ENCODE measurements at places on chromosomes 1 and 21.
A peak's percentile ranks its signal among the peaks of the same experiment; 100 is the strongest.

DNA sequence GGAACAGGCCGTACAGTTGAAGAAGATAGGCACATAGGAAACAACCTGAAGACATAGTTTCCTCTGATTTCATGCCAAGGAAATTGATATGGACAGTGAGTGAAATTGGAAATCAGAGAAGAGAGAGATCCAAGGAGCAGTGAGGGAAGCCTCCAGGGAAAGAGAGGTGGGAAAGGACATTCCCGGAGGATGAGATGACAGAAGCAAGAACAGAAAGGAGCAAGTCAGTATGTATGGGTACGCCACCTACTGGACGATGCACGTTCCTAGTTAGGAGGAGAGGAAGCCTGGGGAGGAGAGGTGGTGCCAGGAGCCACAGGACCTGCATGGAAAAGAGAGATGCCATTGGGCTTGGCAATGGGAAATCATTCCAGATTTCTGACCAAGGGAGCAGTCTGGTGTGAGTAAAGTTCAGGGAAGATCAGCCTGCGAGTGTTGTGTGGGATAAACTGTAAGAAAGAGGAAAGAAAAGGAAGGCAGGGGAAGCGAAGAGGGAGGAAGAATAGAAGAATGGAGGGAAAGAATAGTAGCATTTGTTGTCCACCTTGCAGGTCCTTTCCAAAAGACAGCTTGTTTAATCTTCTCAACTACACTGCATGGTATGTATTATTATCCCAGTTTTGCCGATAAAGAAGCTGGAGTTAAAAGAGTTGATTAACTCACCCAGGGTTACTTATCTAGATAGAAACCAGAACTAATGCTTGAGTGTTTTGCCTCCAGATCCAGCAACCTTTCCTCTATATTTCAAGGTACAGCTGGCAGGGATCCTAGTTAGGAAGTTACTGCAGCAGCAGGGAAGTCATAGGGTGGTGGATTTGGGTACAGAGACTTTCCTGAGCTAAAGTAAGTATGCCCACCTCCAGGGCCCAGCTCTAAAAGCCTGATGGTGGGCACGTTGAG lies 27.4 kb downstream of the C1orf116 start:
- no peak for DNase-seq

DNA sequence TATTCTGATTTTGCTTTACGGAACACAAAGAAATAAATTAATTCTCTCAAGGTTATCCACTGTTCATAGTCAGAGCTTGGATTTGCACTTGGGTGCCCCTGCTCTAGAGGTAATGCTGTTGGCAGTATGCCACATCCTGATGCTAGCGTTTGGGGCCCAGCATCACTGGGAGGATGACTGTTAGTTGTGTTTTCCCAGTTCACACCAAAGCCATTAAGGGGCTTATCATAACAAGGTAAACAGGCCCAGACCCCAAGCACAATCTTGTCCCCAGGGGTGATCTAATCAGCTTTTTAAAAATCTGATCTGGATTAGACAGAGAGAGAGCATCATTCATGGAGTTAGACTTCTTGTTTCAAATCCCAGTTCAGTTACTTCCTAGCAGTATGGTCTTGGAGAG lies 60.2 kb upstream of the PBX1 start:
- DNase-seq, result no peak

DNA sequence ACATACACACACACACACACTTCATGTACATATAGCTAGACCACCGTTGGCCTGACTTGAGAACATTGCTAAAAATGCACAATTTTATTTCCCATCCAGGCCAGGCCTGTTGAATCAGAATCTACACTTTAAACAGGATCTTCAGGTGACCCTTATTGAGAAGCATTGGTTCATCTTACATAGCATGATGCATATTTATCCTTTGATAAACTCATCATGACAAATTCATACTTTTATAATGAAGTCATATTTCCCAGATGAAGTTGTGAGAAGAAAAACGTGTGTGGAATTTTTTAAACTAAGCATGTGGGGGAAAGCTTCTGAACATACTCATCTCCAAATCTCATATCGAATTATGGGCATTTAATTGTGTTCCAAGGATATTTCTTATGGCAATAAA lies 877.7 kb downstream of the MRPL39 start:
- no peak for DNase-seq

DNA sequence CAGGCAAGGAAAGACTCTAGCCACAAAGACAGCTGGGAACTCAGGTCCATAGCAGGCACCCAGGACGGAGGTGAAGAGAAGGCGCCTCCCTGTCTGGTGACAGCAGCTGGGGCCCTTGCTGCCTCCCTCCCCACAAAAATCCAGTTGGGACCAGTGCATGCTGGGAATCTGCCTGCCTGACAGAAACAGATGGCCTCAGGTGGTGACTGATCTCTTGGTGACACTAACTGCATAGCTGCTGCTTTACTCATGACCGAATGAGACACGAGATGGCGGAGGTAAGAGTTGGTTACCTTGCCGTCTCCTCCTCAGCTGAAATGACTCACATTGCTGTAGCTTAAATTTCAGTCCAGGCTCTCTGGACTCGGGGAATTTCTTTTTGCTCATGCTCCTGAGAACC lies 130.3 kb downstream of the FGGY start:
- no peak for DNase-seq

GRCh38 chr1:193143285-193143684 lies 21.5 kb downstream of the CDC73 start:
- DNase-seq, result no peak

GRCh38 chr1:245060684-245061374 lies 94.0 kb upstream of the KIF26B start:
- DNase-seq, result peak; percentile 93

Measured in left lobe of liver (tissue), 2 donors.